Thoracic aorta (tissue), 2 donors: ENCODE measurements at places on chromosomes 2 and 18. TPM values are rescaled to one million over a fixed set of nuclear protein-coding genes. Genes with fewer than 3 reads are reported as not detected.
A peak's percentile ranks its signal among the peaks of the same experiment; 100 is the strongest.

DNA sequence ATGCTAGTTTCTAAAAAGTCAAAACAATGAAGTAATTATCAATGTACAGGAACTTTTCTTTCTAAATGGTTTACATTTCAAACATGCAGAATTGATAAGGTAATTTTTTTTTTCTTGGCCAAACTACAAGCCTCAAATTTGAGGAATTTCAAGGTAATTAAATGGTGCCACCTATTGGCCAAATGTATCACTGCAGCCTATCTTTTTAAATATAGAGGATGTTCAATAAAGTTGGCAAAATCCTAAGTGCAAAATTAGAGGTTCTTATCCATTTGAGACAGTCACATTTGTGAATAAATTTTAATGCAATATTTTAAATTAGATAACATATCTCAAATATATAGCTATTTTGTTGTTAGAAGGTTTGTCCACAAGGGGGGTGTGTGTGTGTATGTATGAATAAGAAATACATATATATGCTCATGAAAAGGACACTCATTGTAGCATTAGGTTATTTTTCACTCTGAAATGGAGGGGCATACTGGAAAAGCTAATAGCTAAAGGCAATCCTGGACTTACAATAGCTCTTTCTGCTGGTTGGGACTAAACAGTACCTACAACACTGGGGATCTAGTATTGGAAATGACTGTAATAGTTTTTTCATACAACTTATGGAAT is 26.2 kb downstream of the MMADHC start:
- H3K36me3 ChIP-seq: no peaks in the 10 kb centered on the region
- peaks cover 8% of the 10 kb centered on the region for H3K4me1 ChIP-seq
- no peaks in the 10 kb centered on the region for H3K27me3 ChIP-seq

DNA sequence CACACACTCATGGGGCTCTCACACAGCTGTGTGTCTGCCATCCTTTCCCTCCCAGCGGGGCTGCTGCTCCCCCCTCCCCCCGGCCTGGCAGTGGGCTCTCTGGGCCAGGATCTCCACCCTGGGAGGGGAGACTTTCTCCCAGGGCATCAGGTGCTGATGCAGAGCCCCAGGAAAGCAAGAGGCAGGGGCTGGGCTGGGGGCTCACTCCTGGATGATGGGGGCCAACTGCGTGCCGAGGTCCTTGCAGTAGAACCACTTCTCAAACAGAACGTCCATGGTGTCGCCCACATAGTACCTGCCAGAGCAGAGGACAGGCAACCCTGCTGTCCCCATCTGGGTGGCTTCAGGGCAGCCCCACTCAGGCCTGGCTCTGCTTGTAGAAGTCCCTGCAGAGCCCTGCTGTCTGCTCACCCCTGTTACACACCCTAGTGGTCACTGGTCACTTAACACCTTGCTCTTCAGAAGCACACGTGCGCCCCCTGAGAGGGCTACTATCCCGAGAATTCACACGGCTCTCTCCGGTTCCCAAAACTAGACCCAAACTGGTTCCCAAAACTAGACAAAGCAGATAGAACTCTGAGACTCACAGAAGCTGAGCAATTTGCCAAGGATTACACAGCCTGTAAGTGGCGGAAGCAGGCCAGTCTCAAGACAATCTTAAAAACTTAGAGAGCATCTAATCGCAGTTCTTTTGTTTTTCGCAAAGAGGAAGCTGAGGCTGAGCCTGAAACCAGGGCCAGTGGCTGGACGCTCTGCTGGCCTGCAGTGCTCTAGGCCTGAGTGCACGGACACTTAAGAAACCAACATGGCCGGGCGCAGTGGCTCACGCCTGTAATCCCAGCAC is 6.6 kb upstream of the OXER1 start:
- no peaks in the 10 kb centered on the region for H3K4me1 ChIP-seq
- no peaks in the 10 kb centered on the region for H3K27me3 ChIP-seq
- H3K36me3 ChIP-seq: no peaks in the 10 kb centered on the region
- DNase-seq: no peak

- peaks cover 44% of the 10 kb centered on the region for H3K4me1 ChIP-seq
- H3K4me3 ChIP-seq: no peak overlapping the region
- DNase-seq: no peak
- no peaks in the 10 kb centered on the region for H3K27me3 ChIP-seq
- H3K36me3 ChIP-seq: no peaks in the 10 kb centered on the region
These were observed 3.8 kb upstream of the SESTD1 start for GRCh38 chr2:179268277-179268925.

GRCh38 chr2:118539290-118539689 is 308.2 kb downstream of the EN1 start:
- no peak overlapping the region for H3K4me3 ChIP-seq
- H3K4me1 ChIP-seq: no peaks in the 10 kb centered on the region
- no peak overlapping the region for H3K27ac ChIP-seq
- H3K27me3 ChIP-seq: no peaks in the 10 kb centered on the region
- no peak for DNase-seq

DNA sequence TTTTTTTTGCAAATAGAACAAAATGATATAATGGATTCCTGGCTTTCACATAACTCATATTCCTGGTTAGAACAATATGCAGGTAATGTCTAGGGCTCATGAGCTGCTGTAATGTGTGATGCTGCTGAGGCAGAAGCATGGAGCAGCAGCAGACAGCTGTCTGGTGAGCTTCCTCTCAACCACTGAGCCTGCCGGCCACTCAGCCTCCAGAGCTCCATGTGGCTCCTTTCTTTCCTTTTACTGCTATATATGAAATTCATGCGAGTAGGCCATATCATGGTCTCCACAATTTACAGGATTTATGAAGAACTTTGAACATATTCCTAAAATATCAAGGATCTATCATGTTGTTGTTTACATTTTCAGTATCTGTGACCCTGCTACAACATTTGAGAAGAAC is 120.9 kb downstream of the MEP1B start:
- H3K36me3 ChIP-seq: no peaks in the 10 kb centered on the region
- H3K4me3 ChIP-seq: no peak overlapping the region
- H3K27ac ChIP-seq: peak overlapping the region; percentile 69
- H3K4me1 ChIP-seq: peaks cover 22% of the 10 kb centered on the region
- H3K27me3 ChIP-seq: no peaks in the 10 kb centered on the region

- H3K4me1 ChIP-seq: no peaks in the 10 kb centered on the region
- no peak overlapping the region for H3K27ac ChIP-seq
- H3K4me3 ChIP-seq: no peak overlapping the region
- H3K36me3 ChIP-seq: no peaks in the 10 kb centered on the region
These were observed 73.6 kb downstream of the DPP4 start for GRCh38 chr2:162000431-162000830.

GRCh38 chr2:236656166-236656565 is 86.5 kb downstream of the ACKR3 start:
- H3K36me3 ChIP-seq: no peaks in the 10 kb centered on the region
- H3K4me3 ChIP-seq: no peak overlapping the region
- H3K4me1 ChIP-seq: peaks cover 8% of the 10 kb centered on the region
- DNase-seq: no peak

GRCh38 chr2:191836471-191836852 is 10.4 kb downstream of the CAVIN2 start:
- no peak overlapping the region for H3K27ac ChIP-seq
- no peak for DNase-seq
- H3K27me3 ChIP-seq: no peaks in the 10 kb centered on the region
- no peaks in the 10 kb centered on the region for H3K36me3 ChIP-seq

- no peaks in the 10 kb centered on the region for H3K36me3 ChIP-seq
- H3K4me3 ChIP-seq: no peak overlapping the region
- H3K4me1 ChIP-seq: no peaks in the 10 kb centered on the region
- no peak for DNase-seq
These were observed 175.0 kb upstream of the PARD3B start for GRCh38 chr2:204370172-204370718.

DNA sequence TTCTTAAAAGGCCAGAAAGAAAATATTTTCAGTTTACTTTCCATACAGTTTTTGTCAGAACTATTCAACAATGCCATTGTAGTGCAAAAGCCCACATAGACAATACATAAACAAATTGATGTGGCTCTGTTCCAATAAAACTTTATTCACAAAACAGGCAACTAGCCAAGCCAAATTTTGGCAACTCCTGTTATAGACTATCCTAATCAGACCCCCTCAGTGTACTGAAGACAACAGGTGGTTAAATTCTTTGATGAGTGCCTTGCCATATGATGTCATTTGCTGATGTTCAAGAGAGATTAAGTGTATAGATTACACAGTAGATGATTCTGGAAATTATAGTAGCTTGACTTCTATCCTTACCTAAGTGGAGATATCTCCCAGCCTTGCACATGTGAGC is 83.4 kb downstream of the FANCL start:
- no peak for DNase-seq
- H3K4me1 ChIP-seq: no peaks in the 10 kb centered on the region
- no peak overlapping the region for H3K4me3 ChIP-seq
- no peaks in the 10 kb centered on the region for H3K27me3 ChIP-seq

- no peak for DNase-seq
- H3K4me3 ChIP-seq: no peak overlapping the region
- H3K27me3 ChIP-seq: no peaks in the 10 kb centered on the region
- no peaks in the 10 kb centered on the region for H3K36me3 ChIP-seq
- no peak overlapping the region for H3K27ac ChIP-seq
- no peaks in the 10 kb centered on the region for H3K4me1 ChIP-seq
These were observed 255.9 kb upstream of the ERBB4 start for GRCh38 chr2:212794471-212794870.

DNA sequence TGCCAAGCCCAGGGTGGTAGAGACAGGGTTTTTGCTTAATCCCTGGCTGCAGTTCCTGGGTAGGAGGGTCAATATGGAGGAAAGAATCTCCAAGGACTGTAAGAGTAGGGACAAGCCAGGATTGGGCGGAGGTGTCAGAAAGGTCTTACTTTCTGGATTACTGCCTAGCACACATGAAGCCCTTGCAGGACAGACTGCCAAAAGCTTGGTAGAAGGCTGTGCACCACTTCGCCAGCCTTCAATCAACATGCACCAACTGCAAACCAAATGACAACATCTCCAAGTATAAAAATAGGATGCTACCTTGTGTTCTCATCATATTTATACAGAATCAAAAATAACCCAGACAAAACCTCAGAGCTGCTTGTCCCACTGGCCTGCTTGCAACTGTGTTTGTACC is 3.7 kb downstream of the ZNF142 start:
- H3K4me3 ChIP-seq: no peak overlapping the region
- H3K27me3 ChIP-seq: no peaks in the 10 kb centered on the region
- peaks cover 30% of the 10 kb centered on the region for H3K36me3 ChIP-seq
- no peak for DNase-seq

DNA sequence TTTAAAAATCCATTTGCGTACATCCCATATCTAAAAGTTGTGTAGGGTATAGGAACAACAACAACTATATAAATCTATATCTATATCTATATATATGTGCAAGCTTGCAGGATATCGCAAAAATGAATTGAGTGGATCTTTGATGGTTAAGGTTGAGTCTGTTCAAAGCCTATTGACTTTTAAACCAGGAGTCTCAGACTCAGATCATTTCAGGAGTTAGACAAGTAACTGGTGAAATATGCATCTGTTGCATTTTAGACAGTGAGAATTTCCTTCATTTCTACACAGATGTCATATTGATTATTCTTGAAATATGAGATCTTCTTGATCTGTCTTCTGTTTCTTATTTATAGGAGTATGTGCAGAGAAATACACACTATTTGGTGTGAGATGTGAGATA is 66.5 kb downstream of the PARD3B start:
- H3K27ac ChIP-seq: no peak overlapping the region
- H3K27me3 ChIP-seq: no peaks in the 10 kb centered on the region
- no peak for DNase-seq
- H3K4me3 ChIP-seq: no peak overlapping the region
- H3K4me1 ChIP-seq: peaks cover 14% of the 10 kb centered on the region

DNA sequence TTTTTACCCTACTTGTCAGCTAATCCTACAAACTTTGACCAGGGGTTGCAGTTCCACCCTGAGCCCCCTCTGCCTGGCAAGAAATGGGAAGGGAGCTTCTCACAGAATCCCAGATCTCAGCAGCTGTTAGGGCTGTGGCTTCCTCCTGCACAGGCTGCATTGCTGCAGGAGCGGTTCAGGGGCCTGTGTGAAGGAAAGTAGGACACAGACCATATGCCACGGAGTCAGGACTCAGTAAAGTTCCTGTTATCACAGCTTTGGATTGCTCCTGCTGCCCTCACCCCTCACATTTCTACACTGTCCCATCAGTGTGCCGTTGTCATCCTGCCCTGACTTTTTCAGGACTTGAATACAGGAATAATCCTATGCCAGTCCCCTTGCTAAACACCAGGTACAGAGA is 62.8 kb upstream of the SP3 start:
- H3K4me3 ChIP-seq: no peak overlapping the region
- H3K4me1 ChIP-seq: peaks cover 33% of the 10 kb centered on the region
- no peak for DNase-seq
- no peaks in the 10 kb centered on the region for H3K36me3 ChIP-seq
- H3K27ac ChIP-seq: no peak overlapping the region

GRCh38 chr2:25071966-25072365 is 30.1 kb downstream of the EFR3B start:
- H3K4me3 ChIP-seq: no peak overlapping the region
- H3K27ac ChIP-seq: no peak overlapping the region
- H3K4me1 ChIP-seq: no peaks in the 10 kb centered on the region
- no peak for DNase-seq
- H3K27me3 ChIP-seq: no peaks in the 10 kb centered on the region

DNA sequence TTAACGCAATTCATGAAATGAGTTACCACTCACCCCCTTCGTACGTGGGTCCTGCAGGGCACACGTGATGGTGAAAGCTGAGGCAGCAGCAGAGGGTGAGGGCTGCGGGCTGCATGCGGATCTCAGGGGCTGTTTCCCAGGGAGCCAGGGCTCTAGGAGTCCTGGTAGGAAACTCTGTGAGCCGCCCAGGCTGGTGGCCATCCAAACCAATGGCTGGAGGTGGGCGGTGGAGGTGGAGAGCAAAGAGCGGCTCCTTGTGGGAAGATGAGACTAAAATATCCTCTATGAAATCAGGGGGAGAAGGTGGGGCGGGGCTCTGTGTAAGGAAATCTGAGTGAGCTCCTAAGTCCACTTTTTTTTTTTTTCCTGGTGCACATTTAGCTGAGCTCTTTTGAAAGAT is 120.1 kb upstream of the SLC1A4 start:
- DNase-seq: no peak
- H3K4me3 ChIP-seq: no peak overlapping the region
- no peak overlapping the region for H3K27ac ChIP-seq
- no peaks in the 10 kb centered on the region for H3K4me1 ChIP-seq
- H3K36me3 ChIP-seq: no peaks in the 10 kb centered on the region
- H3K27me3 ChIP-seq: no peaks in the 10 kb centered on the region

GRCh38 chr2:108634011-108634410 is 85.3 kb upstream of the RANBP2 start:
- H3K27me3 ChIP-seq: no peaks in the 10 kb centered on the region
- DNase-seq: no peak
- no peak overlapping the region for H3K4me3 ChIP-seq
- no peak overlapping the region for H3K27ac ChIP-seq
- peaks cover 45% of the 10 kb centered on the region for H3K4me1 ChIP-seq
- H3K36me3 ChIP-seq: no peaks in the 10 kb centered on the region

GRCh38 chr2:25043241-25043867 is 1.5 kb downstream of the EFR3B start:
- peak overlapping the region; percentile 71 for H3K27ac ChIP-seq
- peaks cover 17% of the 10 kb centered on the region for H3K4me1 ChIP-seq
- H3K4me3 ChIP-seq: peak overlapping the region; percentile 86
- no peaks in the 10 kb centered on the region for H3K27me3 ChIP-seq
- DNase-seq: no peak

- H3K4me1 ChIP-seq: no peaks in the 10 kb centered on the region
- no peak overlapping the region for H3K4me3 ChIP-seq
- no peaks in the 10 kb centered on the region for H3K36me3 ChIP-seq
- no peaks in the 10 kb centered on the region for H3K27me3 ChIP-seq
- no peak for DNase-seq
These were observed 1118.2 kb downstream of the DPP10 start for GRCh38 chr2:115560666-115561065.

ARHGEF33 gene
- total RNA-seq: 0.35 TPM

C2orf72 gene
- not detected for total RNA-seq

GPR45 gene
- not detected for total RNA-seq

SH3BP4 gene
- 32.4 TPM for total RNA-seq

UGT1A4 gene
- not detected for total RNA-seq

UGT1A8 gene
- total RNA-seq: not detected

CD8B2 gene
- not detected for total RNA-seq

ZNF512 gene
- 62.5 TPM for total RNA-seq
